Hepatocyte (in vitro differentiated cells): ENCODE measurements at places on chromosomes 6 and 20. TPM values are rescaled to one million over a fixed set of nuclear protein-coding genes. Genes with fewer than 3 reads are reported as not detected.

DNA sequence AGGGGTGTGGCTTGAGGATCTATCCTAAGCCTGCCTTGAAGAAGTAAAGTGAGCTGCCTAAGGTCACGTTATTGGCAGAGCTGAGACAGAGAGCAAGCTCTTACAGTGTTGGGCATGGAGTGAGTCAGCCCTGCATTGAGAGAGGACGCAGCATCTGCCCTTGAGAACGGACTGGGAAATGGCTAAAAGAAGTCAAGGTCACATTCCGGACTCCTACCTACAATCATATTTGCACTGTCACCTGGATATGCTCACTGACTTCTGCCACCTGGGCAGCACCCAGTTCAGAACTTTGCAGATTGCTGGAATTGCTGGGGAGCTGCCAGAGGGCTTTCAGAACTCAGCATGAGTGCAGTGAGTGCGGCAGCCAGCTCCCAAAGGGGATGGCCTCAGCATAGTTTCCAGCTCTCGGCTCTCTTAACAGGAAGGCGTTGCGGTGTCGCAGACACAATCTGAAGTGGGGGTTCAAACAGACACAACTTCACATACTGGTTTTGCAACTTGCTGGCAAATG is 199.3 kb upstream of the SGK1 start:
- H3K27me3 ChIP-seq, result no peaks in the 10 kb centered on the region
- no peaks in the 10 kb centered on the region for H3K36me3 ChIP-seq
- peak; percentile 64 for DNase-seq
- no peak overlapping the region for H3K4me3 ChIP-seq
- peaks cover 12% of the 10 kb centered on the region for H3K4me1 ChIP-seq
- H3K27ac ChIP-seq, result peak overlapping the region; percentile 26

The WFDC5 gene
- not detected in 2 replicates for polyA plus RNA-seq

DNA sequence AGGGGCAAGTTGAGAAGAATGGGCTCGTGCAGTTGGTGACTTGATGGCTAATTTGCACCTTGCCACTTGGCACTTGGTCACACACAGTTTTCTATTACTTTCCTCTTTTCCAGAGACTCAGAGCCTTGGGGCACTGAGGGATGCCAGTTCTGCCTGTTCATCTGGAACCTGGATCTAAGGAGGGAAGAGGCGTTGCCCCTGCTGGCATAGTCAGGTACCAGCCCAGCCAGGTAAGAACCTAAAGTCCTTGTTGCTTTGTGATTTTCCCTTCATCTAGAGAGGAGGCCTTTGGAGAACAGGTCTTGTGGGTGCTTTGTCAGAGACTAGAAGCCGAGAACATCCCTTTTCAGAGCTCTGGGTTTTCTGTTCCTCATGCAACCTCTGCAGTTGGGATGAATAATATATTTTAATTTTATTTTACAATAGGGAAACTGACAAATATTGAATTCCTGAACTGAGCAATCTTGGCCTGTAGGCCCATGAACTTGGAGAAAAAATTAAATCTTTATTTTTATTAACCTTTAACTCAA is 11.4 kb downstream of the SYTL3 start:
- no peak overlapping the region for H3K27ac ChIP-seq
- DNase-seq, result no peak
- no peaks in the 10 kb centered on the region for H3K27me3 ChIP-seq
- no peaks in the 10 kb centered on the region for H3K36me3 ChIP-seq

- no peaks in the 10 kb centered on the region for H3K36me3 ChIP-seq
- H3K27ac ChIP-seq, result peak within 1 kb of the TSS; percentile 98
- H3K27me3 ChIP-seq, result no peaks in the 10 kb centered on the region
- peaks cover 23% of the 10 kb centered on the region for H3K4me1 ChIP-seq
Observed at GRCh38 chr6:7107578-7108195, at the start of gene RREB1. TSS of gene RREB1 (plus strand) at chr6:7107961. CDS start at chr6:7181912, 73,951 bp downstream.

GRCh38 chr20:14801591-14802325 is 464.3 kb upstream of the FLRT3 start:
- DNase-seq, result no peak
- H3K4me3 ChIP-seq, result no peak overlapping the region
- no peaks in the 10 kb centered on the region for H3K27me3 ChIP-seq

The NRN1 gene
- not detected in 2 replicates for polyA plus RNA-seq
